ENCODE measurements at places on chromosomes 11 and 22.

GRCh38 chr11:36953976-36954375 lies 355.9 kb upstream of the RAG2 start:
- no peak for DNase-seq

- DNase-seq, result no peak
Observed at GRCh38 chr22:42805998-42806830, 50.9 kb downstream of the ARFGAP3 start.

DNA sequence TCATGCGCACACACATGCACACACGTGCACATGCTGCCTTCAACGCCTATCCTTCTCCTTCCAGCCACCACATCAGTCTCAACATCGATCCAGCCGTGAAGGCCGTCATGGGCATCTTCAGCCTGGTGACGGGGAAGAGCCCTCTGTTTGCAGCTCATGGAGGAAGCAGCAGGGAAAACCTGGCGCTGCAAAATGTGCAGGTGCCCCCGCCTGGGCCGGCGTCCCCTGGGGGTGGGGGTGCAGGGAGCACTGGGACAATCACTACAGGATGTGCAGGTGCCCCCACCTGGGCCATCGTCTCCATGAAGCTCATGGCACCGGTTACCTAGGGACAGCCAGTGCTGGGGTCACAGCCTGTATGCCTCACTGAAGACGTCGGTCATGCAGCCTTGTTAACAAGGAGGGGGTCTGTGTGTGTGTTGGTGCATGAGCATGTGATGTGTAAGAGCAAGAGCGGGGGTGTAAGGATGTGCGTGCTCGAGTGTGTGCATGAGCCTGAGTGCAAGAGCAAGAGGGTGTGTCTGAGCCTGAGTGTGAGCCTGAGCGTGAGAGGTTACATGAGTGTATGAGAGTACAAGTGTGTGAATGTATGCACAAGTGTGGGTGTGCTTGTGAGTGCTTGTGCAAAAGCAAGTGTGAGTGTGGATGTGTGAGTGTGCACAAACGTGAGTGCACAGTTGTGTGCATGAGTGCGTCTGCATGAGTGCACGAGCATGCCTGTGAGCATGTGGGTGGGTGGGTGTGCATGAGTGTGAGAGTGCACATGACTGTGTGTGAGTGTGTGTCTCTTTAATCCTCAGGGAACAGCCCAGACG lies 31.5 kb downstream of the NADSYN1 start:
- no peak for DNase-seq

DNA sequence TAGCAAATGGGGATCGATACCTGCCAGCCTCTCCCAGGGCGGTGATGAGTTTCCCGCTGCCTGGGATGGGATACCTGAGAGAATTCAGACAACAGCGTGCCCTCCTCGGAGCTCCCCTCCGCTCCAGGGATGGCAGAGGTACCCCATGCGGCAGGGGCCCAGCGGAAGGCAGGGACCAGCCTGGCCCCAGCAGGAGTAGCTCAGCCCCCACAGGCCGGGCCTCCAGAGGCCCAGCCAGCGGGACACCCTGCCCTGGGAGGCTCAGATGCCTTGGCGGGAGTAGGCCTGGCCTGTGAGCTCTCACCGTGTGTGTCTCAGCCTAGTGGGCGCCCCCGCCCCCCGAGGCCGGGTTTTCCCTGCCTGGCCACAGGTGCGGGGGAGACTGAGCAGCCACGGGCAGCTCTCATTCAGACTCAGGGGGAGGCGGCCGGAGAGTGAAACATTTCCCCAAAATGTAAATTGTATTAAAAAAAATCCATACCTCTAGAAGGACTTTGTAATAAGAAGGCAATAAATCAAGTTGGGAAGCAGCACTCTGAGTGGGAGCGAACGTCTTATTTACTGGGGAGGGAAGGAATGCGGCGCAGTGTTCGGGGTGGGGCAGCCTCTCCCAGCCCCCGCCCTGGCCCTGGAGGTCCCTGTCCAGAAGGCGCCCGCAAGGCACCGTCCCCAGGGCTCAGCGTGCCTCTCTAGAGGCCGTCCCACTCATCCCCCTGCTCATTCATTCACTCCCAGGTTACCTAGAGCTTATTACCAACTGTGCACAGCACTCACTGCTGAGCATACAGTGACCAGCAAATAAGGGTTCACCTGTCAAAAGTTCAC lies 888.0 kb downstream of the BRD1 start:
- no peak for DNase-seq

DNA sequence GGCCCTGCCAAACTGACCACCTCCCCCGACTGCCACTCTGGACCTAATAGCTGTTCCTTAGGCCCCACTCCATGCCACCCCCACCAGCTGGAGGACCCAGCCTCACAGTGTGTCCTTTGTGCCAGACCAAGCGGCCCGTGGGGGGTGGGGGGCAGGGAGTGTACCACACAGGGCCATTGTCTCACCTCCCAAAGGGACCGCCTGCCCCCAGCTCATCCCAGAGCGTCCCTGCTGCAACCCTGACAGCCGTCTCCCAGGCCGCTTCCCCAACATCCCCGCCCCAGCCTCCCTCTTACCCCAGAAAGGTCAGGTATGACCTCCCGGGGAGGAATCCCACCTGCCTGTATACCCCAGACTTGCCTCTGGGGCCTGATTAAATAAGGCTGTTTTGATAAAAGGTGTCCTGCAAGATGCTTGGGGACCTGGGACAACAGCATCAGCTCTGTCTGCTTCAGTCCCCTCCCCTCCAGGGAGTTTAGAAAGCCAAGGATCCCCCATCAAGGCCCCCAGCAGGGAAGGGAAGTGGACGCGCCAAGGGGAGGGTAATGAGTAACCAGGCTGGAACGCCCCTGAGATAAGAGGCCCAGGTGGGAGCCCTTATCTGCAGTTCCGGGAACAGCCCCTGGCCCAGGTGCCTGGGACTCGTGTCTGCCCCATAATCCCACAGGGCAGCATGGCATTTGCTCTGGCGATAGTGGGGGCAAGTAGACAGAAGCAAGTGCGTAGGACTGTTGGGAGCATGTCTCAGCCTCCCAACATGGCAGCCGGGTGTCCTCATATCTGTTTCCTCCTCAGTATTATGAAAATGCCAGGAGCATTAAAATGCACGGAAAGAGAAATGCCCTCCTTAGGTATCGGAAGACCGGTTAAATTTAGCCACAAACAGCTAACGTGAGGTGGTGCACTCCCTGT lies 9.0 kb downstream of the CDC42EP1 start:
- DNase-seq, result no peak

- DNase-seq, result no peak
Observed at GRCh38 chr11:44509296-44509695, 56.2 kb upstream of the CD82 start.

DNA sequence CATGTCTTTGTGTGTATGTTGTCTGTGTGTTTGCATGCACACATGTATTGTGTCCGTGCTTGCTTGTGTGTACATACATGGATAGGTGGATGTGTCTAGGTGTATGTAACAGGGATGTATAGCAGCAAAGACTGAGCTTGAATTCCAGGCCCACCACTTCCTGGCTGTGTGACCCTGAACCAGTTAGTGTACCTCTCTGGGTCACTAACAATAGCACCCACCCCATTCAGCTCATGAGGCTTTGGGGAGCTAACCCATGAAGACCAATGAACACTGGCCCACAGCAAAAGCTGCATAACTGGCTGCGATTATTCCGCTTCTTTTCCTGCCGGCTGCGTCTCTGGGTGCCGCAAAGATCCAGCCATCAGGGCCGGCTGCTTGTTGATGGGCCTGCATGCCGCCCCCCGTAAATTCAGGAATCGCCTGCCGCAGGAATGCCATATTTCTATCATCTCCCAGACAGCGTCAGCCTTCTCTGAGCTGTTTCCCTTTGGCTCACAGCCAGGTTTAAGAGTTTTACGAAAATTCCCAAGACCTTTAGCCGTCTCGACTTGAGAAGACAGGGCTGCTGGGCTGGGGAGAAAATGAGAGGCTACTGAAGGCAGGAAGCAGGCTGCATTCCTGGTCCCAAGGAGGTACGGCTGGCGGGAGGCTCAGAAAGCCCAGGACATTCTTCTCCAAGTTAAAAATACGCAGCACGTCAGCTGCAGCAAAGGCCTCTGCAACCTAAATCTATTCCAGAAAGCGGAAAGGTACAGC lies 224.6 kb downstream of the MN1 start:
- no peak for DNase-seq

- DNase-seq, result no peak
Observed at GRCh38 chr22:31230155-31230870, 18.2 kb downstream of the LIMK2 start.

GRCh38 chr22:42996646-42997365 lies 18.1 kb downstream of the PACSIN2 start:
- no peak for DNase-seq

- DNase-seq, result no peak
Observed at GRCh38 chr22:46381731-46382130, 46.2 kb downstream of the TRMU start.

DNA sequence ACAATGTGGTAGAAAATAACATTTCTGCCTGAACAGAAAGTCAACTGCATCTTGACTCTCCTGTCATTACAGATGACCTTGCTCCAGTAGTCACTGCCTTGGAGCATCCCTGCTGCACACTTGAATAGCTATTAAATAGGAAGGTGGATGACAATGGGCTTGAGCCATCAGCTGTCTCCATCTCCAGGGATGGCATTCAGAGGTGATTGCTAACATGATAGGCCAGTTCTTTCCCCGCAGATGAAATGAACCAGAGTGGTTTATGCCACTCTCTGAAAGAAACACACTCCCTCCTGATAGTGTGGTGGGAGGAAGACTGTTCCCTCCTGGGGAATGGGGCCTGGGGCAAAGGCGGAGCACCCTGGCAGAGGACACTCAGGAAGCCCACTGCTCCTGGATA lies 57.1 kb upstream of the OLFML1 start:
- no peak for DNase-seq

DNA sequence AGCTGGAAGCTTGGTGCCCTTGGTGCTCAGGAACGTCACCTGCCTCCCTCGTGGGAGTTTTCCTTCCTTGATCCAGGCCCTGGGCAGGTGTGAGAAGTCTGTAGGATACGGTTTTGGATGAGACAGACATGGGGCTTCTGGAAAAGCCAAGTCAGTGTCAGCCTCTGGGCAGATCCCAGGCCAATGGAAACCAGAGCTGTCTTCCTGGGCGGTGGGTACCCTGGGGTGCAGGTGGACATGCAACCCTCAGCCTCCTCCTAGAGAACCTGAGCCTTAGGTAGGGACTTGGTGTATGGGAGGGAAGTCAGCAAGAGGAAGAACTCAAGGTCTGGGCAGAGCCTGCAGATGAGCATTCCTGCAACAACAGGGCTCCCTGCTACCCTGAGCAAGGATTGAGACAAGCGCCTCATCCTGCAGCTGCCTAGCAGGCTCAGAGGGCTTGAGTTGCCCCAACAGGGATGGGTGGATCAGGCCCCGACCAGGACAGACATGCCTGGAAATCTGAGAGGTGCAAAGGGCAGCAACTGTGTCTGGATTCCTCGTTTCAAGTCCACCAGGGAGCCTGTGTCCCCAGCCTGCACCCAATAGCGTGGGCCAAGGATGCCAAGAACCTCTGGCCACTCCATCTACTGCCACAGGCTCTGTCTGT lies 37.6 kb upstream of the SYT13 start:
- DNase-seq, result no peak

DNA sequence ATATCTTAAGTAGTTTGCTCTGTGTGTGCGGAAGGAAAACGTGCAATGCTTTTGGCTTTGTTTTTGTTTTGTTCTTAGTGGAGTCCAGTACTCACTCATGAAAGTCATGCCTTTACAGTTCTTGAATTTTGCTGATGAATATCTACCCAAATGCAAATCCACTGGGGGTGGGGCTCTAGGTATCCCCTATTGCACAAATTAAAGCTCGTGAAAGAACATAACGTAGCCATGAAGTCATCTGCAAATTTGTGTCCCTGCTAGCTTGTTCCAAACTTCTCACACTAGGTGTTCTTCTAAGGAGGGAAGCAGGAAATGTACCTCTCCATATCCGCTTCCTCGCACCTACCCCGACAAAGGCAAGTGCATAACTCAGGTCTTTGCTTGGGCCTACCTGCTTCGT lies 118.9 kb downstream of the MICAL3 start:
- DNase-seq, result no peak

DNA sequence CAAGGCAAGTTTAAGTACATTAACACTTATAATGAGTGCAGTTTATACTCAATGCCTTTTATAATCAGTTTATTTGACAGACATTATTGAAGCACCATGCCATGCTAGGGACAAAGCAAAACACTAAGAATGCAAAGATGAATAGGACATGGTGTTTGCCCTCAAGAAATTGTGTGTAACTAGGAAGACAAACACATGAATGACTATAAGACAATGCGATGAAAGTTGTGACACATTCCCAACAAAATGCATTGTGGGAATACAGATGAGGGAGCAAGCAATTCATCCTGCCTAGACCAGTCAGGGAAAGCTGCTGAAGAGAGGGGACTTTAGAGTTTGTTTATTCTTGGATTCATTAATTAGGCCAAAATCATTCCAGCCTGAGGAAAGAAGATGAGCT lies 133.8 kb upstream of the TRPC6 start:
- DNase-seq, result no peak

DNA sequence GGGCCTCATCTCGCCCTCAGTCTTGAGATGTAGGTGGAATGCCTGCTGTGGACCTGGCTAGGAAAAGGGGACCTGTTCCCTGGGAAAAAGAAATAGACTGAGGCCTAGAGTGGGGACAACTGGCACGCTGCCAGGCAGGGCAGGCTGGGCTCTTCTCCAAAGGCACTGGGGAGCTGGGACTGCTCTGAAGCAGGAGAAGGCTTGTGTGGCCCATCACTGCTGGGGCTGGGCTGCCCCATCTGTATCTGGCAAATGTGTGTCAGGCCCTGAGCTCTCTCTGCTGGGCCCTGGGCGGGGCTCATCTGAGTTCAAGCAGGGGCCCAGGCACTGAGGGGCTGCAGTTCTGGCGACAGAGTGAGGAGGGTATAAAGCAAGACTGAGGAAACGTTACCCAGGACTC lies 32.9 kb downstream of the ARVCF start:
- DNase-seq, result no peak

DNA sequence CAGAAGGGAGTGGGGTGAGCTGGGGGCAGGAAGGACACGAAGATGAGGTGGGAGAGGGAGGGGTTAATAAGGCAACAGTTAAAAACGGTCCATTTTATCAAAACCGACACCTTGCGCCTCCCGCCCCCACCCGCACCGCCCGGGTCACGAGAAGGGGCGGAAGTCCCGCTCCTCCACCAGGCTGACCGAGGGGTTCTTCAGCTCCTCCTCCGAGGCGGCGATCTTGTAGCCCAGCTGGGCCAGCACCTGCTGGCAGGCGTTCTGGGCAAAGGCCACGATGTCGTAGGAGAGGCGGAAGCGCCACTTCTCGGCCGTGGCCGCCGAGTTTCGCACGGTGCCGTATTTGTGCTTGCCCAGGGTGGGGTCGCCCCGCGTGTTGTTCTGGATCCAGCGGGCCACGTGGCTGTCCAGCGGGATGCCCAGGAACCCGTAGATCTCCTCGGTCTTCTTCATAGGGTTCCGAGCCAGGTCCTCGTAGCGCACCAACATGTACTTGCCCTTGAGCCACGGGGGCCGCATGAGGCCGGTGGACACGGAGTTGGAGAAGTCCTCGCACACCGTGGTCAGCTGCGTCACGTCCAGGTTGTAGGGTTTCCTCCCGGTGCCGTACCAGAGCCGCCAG lies 15.8 kb downstream of the CHST1 start:
- no peak for DNase-seq
